ENCODE measurements at places on chromosomes 7 and 10. TPM values are rescaled to one million over a fixed set of nuclear protein-coding genes. Genes with fewer than 3 reads are reported as not detected.

DNA sequence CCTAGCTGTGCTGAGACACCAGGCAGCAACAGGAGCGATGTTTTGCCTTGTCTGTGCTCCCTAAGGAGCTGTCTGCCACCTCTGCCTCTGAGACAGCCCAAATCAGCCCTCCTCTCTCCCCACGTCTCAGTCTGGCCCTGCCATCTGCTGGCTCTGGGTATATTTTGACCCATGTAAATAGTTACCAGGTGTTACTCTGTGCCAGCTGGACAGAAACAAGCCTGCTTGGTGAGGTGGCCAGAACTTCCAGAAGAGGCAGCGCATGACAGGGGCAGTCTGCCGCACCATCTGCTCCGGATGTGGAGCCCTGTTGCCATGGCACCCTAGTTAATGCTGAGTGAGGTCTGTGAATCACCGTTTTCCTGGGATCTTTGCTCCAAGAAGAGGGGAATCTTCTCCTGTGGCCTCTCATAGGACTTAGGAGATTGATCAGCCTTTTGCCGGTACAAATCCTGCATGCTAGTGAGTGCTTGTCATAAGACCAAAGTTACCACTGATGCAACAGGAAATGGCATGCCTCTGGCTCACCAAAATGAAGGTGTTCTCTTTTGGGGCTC lies 31.8 kb downstream of the GSTO2 start:
- DNase-seq = no peak

GRCh38 chr10:65194555-65194954 lies 1673.4 kb downstream of the REEP3 start:
- DNase-seq = no peak

DNA sequence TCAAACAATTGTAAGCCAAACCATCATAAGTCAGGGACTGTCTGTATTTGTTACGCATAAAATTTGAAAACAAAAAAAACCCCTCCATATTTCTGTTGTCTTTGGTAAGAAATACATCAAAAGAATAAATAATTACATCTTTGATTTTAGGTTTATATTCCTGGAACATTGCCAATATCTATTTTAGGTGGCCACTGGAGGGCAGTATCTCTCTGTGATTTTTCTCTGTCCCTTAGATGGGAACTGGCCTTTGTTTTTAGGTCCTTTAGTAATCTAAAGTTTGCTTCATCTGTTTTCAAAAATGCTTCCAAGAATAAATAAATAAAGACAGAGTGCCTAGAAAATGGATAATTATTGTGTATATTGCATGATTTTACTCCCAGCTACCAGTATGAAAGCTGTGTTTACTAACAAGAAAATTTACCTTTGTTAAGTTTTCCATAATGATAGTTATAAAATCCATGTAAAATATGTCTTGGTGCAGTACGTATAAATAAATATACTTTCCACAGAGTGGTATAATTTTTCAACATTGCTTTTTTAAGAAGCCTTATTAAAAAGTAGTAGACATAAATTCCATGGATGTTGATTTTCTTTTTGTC lies 64.2 kb downstream of the PHYHIPL start:
- DNase-seq = peak; percentile 2

- DNase-seq = no peak
These were observed 17.4 kb downstream of the CYP3A4 start for GRCh38 chr7:99766484-99767099.

DNA sequence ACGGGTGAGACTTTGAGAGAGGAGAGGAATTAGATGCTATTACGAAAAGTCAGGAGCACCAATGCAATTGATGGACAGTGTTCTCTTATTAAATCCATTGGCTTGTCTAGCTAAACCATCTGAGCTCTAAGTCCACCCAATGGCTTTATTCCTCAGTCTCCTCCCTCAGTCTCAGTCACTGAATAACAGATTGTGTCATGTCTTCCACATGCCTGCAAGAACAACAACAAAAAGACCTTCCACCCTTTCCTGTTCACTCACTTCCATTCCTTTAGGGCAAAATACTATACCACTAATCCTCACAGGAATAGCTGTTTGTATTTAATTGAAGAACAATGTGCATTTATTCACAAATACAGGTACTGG lies 154.8 kb upstream of the LAMB4 start:
- DNase-seq = no peak

DNA sequence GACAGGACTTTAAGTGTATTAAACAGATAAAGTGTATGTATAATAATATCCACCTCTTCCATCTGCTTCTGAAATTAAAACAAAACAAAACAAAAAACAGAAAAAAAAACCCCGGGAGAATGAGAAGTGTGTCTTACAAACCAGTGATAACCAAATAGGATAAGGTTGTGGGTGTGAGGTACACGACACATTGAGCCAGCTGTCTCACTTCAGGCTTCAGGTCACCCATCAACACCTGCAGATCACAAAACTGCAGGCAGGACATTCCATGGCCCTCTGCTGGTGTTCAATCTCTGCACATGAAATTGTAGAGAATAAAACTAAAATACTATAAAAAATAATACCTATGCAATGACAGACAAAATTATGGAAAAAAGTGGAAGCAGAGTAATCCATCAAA lies 339.9 kb downstream of the SFMBT2 start:
- no peak for DNase-seq

Gene GBX1
- total RNA-seq = 0.41 TPM

- no peak for DNase-seq
These were observed 45.8 kb upstream of the PLEKHA1 start for GRCh38 chr10:122328676-122329075.

GRCh38 chr10:101308051-101308450 lies 45.9 kb upstream of the BTRC start:
- DNase-seq = no peak

DNA sequence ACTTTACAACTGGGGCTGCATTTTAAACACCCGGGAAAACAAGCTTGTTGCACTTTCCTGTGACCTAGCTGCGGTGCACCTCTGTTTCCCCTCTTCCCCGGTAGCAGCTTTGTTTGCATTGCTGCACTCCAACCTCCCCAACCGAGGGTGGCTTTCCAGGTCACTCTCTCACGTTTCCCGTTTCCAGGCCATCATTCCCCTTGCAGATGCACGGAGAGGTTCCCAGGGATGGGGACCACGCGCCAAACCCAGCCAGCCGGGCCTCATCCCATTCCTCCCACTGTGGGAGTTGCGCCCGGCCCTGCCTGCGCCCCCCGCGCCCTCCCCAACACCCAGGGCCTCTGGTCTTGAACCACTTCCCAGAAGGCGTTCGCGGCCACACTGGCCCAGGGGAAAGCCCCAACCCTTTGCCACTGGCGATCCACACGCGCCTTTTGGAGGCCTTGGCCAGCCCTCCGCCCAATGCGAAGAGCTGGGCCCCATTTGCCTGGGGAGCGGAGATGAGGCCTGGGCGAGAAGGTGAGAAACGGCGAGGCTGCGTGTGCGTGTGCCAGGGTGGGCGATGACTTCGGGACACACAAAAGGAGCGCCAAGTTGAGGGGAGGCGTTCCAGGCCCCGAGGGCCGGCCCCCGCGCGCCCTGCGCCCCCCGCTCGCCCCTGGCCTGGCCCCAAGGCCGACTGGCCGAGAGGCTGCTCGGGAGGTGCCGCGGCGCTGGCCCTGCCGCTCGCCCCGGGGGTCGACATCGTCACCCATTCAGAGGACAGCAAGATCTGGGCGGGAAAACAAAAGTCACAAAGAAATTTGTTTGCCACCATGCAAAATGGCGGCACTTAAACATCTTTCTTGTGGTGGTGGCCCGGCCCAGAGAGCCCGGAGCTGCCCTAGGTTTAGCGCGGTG lies 15.9 kb downstream of the SKIDA1 start:
- DNase-seq = no peak

GRCh38 chr10:60643874-60644273 lies 134.4 kb upstream of the CDK1 start:
- no peak for DNase-seq

Gene CARD11
- total RNA-seq = 0.41 TPM

DNA sequence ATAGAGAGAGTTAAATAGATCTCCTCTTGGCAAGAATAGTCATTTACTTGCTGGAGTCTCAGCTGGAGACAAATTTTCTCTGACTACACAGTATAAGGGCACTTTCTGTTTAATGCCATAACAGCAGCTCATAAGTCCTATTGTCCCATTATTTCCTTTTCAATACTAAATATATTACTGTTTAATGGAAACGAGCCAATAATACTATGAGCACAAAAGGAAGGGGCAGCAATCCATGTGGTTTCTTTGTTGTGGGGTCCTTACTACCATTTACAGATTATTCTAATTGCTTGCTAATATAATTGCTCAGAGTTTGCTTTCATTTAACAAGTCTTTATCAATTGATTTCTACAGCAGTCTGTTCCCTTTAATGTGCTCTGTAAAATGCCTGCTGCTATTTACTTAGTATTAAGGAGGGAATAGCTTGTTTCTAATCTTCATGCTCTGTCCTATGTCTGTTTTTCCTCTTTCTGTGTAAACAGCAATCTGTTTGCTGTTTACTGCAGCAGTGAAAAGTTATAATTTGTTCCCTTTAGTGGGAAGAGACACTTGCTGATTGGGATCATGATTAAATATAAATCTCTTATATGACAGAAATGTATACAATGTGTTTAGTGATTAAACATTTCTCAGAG lies 296.2 kb upstream of the SMIM30 start:
- no peak for DNase-seq

- no peak for DNase-seq
These were observed 1120.6 kb downstream of the SORCS1 start for GRCh38 chr10:106043863-106044262.

- no peak for DNase-seq
These were observed 1078.9 kb downstream of the NRG3 start for GRCh38 chr10:82953909-82954308.

DNA sequence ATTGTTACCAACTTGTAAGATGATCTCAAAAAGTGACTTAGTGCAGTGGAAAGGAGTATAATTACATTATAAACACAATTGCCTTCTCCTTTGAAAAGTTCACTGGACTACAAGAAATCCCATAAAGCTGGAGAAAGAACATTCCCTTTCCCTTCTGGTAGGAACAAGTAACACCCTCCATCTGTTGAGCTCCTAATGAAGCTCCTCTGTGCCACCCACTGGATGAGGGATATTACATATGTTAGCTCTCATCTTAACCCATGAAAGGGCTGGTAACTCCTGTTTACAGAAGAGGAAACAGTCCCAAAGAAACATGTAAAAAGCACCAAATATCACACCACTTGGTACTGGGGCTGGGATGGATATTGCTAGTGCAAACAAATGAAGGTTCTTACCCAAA lies 8.1 kb downstream of the PGAM1 start:
- DNase-seq = no peak

GRCh38 chr10:93081834-93082233 lies 8.1 kb downstream of the CYP26A1 start:
- no peak for DNase-seq

Gene MEIG1
- not detected for total RNA-seq

Gene CD36
- total RNA-seq = 22.0 TPM

DNA sequence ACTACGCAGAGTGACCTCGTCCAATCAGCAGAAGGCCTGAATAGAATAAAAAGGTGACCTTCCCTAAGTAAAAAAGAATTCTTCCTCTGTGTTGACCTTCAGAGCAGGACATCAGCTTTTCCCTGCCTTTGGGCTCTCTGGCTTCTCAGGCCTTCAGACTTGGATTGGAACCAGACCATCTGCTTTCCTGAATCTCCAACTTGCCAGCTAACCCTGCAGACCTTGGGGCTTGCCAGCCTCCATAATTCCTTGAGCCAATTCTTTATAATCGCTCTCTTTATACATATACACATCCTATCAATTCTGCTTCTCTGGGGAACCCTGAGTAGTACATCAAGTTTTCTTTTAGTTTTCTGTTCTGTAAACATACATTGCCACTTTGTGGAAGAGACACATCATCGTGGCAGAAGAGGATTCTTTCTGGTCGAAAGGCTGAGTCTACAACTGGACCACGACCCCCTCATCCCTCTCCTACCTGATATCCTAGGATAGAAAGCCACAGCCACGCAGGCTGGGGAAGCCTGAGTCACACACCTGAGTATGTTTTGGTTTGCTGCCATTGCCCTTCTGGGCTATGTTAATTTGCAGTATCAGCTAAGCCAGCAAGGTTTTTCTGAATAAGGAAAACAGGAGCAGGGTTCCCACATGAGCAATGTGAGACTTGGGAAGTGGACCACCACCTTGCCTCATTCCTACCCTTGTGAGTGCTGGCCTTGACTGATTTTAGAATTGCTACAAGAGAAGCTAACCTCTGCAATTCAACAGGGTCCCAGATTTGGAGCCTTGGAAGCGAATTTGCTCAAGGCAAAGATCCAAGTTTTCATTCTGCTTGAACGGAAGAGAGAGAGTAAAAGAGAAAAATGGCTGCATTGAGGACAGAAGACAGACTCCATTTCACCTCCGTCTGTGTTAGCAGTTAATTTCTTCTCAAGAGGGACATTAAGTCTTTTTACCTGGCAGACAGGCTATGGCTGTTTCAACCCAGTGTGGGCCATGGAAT lies 445.2 kb upstream of the FZD8 start:
- DNase-seq = no peak

Data from frontal cortex (tissue), 4 donors.